ENCODE measurements at places on chromosomes 5 and 9.

DNA sequence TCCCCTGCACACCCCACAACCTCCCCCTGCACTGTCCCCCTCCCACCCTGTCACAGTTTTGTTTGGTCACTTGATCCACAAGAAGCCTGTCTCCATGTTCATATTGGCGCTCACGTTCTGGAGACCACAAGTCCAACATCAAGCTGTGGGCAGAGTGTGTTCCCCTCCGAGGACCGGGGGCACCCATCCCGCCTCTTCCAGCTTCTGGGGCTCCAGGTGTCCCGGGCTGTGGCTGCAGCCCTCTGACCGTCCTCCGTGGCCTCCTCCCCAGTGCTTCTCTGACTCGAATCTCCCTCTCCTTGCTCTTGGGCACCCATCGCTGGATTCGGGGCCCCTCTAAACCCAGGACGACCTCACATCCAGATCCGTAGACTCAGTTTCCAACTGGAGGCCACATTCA is 49.2 kb downstream of the PLEKHG4B start:
- DNase-seq: no peak

DNA sequence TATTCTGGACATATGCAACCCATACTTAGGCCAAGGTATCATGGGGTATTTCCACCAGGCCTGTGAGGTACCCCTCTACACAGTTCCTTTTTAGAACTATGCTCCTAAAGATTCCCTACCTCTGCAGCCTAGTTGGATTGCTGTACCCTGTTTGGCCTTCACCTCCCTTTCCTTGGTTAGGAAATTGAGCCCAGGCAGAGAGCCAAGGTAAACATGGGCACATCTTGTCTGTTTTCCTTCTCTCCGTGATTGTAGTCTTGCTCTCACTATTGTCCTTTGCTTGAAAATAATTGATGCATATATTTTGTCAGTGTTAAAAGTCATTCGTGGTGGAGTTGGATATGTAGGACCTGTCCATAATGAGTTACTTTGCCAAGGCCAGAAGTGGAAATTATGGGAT is 26.7 kb downstream of the BDP1 start:
- peak; percentile 51 for DNase-seq

DNA sequence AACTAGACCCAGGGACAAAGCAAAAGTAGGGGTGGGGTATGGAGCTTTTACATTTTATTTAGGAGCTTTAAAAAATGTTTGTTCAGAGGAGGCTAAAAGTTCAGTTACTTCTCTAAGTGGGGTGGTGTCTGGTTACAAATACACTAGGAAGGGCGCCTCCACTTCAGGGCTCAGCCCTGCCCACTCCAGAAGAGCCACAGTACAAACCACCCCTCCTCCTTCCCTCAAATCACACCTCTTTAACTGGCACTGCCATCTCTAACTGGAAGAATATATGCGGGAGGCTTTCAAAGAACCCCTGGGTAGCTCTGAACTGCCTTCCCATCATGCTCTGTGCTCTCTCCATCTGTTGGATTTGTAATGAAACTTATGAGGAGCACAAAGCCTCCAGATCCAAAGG is 98.8 kb upstream of the NFIB start:
- DNase-seq: peak; percentile 55

DNA sequence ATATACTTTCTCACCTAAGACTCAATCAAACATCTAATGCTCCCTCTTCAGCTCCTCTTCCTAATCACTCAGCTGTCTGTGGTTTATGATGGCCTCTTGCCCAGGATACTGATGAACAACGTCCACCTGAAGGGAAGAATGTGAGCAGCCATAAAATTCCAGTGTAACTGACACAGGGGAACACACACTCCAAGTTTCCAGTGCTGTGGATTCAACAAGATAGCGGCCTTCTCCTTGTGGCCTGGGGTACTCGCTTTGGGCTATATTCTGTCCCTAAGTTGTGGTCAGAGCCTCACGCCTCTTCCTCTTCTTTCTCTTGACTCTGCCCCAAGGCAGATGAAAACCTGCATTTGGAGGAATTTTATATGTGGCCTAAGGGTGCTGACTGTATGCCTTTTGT is 11.7 kb downstream of the B4GALT1 start:
- no peak for DNase-seq

- no peak for DNase-seq
These were observed 11.8 kb downstream of the S100Z start for GRCh38 chr5:76861612-76862011.

DNA sequence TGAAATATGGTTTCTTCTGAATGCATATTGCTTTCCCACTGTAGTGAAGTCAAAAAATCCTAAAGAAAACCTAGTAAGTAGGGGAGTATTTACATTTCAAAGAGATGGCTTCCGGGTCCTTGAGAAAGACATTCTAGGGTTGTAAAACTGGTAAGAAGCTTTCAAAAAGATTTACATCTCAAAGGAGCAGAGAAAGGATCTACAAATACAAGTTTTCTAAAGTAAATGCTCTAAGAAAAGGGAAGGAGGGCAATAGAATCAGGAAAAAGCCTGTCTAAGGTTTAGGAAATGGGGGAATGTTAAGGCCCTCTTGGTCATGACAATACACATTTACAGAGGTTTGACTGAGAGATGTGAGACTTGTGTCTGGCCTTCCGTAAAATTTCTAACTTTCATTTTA is 16.7 kb upstream of the TRPC7 start:
- DNase-seq: no peak

GRCh38 chr5:15566306-15566705 is 66.3 kb downstream of the FBXL7 start:
- no peak for DNase-seq

DNA sequence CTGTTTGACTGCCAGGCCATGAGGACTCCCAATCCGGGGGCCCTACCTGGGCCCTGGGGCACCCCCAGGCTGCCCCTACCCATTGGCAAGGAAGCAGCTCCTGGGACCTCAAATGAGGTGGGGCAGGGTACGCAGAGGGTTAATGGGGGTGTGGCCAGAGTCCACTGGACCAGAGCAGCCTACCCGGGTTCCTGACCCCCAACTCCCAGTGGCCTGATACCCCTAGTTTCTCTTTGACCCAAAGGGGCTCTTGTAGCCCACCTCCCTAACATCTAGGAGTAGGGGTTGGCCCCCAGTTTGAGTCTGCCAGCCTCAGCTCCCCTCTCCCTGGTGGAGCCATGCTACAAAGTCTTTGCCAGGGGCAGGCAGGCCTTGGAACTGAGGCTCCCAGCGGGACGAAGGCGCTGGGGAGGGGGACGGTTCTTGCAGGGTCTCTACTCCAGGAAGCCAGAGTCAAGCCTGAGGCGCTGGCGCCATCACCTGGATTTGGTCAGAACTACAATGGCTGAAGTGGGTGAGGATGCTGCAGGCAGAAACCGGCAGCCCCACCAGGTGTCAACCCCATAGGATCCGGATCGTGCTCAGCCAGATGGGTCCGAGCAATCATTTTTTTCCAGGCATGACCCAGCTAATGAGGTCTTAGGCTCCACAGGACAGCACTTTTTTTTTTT is 8.4 kb upstream of the CERCAM start:
- peak; percentile 58 for DNase-seq

DNA sequence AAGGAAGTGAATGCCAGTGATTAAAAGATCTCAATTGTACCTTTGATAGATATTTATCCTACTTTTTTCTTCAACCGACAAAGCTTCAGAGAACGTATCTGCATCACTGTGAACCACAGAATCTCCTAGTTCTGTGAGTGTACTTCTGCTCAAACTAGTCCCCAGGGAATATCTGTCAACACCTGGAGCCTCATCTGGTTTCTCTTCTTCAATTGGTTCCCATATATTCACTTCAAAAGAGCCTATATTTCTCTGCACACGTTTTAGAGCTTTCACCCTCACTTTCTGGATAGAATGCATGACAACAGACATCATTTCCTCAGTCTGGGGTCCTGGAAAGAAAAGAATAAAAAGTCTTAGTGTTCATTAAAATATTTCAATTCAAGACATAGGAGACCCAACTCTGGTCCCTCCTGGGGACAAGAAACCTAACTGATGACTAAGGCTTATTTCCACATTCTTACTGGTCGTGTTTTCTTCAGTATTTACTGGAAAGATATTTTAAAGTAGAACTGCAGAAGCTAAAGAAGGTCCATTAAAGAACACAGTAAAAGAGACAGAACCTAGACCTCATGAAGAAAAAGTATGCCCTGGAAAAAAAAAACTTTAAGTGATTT is 64.3 kb downstream of the CPLANE1 start:
- DNase-seq: peak; percentile 80

GRCh38 chr5:138724470-138725146 is 28.6 kb upstream of the CTNNA1 start:
- DNase-seq: peak; percentile 43

DNA sequence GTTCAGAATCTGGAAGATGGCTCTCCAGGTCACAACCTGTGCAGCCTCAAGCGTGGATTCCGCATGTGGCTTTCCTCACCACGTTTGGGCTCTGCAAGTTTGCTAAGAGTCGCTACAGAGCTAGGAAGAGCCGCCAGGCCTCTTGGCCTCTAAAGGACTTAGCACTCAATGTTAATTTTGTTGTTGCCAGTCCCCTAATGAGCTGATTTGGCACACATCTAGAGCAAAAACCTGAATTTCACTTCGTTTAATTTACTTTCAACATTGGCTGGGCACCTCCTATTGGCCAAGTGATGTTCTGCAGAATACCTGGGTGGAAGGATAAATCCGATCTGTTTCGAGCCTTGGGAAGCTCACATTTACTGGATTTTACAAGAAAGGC is 65.8 kb upstream of the UNC5A start:
- DNase-seq: no peak

GRCh38 chr9:33306037-33306436 is 15.7 kb downstream of the NFX1 start:
- no peak for DNase-seq

GRCh38 chr5:14640765-14641164 is 23.8 kb upstream of the OTULIN start:
- DNase-seq: no peak

DNA sequence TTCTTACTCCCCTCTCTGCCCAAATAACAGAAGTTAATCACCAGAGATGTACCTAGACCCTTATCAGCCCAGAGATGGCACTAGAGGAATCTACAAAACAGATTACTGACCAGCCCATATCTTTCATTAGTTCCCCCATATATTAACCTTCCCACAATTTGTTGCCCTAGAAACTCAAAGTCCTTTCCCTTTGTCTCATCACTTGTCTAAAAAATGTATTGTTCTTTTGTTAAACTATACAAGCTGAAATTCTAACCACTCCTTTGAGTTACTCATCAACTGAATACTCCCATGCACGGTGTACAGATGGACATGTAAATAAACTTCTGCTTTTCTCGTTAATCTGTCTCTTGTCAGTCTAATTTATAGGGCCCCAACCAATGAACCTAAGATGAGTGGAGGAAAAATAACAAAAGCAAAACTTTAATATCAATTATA is 130.9 kb downstream of the CCDC192 start:
- DNase-seq: peak; percentile 37

- DNase-seq: no peak
These were observed 103.1 kb downstream of the SERINC5 start for GRCh38 chr5:80152778-80153177.

GRCh38 chr9:121192518-121192917 is 9.2 kb downstream of the RAB14 start:
- no peak for DNase-seq

DNA sequence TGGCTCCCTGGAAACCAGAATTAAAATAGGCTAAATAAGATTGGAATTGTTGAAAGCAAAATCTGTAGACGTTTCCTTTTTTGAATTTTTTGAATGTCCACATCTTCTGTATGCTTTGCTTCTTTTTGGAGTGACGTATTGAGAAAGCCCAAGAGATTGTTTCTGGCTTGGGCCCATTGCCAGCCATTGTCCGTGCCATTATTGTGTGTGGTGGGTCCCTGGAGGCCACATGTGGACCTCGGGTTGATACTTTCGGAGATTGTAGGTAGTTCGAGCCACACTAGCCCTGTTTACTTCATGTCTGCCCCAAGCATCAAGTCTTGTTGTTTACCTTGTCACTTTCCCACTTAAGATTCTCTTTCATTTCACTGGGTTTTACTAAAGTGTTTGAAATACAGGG is 106.0 kb downstream of the PALM2AKAP2 start:
- no peak for DNase-seq

GRCh38 chr9:131475956-131476776 is 26.6 kb upstream of the POMT1 start:
- DNase-seq: peak; percentile 34

GRCh38 chr5:124453221-124454051 is 293.0 kb downstream of the ZNF608 start:
- no peak for DNase-seq

DNA sequence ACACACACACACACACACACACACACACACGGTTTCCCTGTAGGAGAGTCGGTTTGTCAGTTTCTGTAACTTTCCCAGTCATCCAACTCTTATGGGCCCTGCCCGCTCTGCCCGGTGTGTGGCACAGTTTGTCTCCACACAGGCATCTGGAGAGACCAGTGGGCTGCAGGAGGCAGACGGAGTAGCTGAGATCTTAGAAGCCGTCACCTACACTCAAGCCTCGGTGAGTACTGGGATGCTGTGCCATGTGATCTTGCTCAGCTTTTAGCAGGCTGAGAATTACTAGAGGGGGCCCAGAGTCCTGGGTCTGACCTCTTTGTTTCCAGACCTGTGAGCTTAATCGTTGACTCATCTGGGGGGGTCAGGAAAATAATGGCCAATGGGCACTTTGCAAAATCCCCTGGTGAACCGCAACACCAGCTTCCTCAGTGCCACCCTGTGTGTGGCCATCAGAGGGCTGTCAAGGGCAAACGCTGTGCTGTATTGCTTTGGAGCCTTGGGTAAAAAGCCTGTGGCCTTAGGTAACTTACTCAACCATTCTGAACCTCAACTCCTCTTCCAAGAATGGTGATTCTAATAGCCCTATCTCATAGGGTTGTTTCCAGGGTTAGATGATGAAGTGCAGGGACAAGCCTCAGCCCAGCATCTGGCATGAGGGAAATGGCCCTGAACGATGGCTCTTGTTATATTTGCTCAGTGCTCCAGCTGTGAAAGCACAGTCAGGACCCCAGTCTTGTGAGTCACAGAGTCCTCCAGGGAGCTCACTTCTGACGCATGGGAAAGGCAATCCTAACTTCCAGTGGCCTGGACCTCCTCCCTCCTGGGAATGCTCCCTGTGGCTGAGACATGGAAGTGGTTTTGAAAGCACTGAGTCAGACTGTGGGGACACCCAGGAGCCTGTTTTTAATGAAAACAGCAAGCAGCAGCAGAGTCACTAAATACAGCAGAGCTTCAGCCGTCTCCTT is 45.6 kb downstream of the COL15A1 start:
- DNase-seq: no peak

DNA sequence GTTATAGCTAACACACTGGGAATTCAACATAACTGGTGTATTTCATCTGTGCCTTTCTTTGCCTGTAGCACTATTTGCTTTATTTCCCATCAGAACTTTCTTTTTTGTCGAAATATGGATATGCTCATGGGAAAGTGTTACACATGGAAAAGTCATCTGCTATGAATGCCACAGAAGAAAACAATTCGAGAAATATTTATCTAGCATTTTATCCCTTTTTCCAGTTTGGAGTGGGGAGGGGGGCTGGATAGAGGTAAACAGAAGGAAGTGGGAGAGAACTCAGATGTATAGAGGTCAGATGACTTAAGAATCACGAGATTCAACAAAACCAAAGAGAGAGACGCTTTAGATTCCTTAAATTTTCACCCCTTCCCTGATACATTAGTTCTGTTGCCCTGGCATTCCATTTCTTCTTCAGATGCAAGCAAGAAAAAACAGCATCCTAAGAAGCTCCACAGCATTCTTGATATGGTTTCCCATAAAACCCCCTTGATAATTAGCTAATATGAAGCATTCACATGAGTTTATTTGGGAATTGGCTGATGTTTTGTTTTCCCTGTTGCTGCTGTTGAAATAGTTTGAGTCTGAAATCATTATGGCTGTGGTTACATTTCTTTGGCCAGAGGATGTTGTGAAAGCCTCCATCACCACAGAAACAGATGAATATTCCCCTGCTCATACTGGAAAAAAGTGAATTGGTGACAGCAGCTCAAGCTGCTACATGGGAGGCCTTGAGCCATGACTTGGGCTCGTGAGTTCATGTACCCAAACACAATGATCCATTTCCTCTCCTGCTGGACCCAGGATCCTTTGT is 335.8 kb upstream of the DAB2 start:
- no peak for DNase-seq

Data from NCI-H2171 treated with DMSO at 0.1 percent for 48 hours (cell line).